ENCODE measurements at places on chromosomes 7 and 10.

GRCh38 chr10:128000471-128001362 lies 93.8 kb downstream of the PTPRE start:
- no peak for DNase-seq

- DNase-seq: no peak
Measured at GRCh38 chr7:130136579-130137167, 66.3 kb downstream of the KLHDC10 start.

GRCh38 chr7:15874774-15875173 lies 188.3 kb upstream of the MEOX2 start:
- no peak for DNase-seq

DNA sequence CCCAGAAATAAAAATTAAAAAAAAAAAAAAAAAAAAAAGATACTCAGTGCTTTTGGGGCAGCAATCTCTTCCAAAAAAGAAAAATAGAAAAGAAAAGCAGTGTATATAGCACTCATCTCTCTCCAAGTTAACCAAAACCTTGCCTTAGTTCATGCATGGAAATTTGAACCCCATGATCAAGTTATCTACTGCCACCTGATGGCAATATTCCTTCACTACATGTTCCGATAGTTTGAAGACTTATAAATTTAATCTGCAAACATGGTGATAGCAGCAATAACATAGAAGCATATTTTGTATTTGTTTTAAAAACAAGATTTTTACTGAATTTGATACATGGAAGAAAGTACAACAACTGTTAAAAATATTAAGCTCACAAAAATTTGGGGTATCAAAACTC lies 48.6 kb upstream of the SLIT1 start:
- peak; percentile 21 for DNase-seq

- DNase-seq: no peak
Measured at GRCh38 chr7:140655511-140656408, 15.1 kb upstream of the DENND2A start.

Data from CD4-positive, alpha-beta T cell treated with Interleukin-1 beta for 1 hour (primary cell).